ENCODE measurements at places on chromosomes 7 and 10.

GRCh38 chr7:159210581-159211235, 66.0 kb upstream of the VIPR2 start:
- no peak for DNase-seq

GRCh38 chr7:42236266-42236975, 588 bp downstream of the GLI3 start:
- DNase-seq, result no peak

- DNase-seq, result no peak
These were observed 13.7 kb downstream of the CISD1 start for GRCh38 chr10:58282615-58283014.

- DNase-seq, result no peak
These were observed 10.8 kb upstream of the GATA3 start for GRCh38 chr10:8043569-8044306.

DNA sequence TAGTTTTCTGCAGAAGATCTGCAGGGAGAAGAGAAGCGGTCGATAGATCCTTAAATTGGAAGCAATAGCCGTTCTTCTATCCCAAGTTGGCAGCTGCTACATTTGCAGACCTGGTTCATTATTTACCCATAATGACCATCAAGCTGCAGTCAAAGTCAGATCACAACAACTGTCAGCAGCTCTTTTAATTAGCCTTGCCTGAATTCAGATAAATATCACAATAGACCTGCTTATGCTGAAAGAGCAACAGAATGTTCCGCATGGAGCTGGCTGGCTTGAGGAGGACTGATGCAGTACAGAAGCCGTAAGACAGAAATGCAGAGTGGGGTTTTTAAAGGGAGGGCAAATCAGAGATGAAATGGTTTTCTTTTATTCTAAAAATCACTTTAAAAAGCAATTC, 109.4 kb downstream of the HIBADH start:
- DNase-seq, result no peak

DNA sequence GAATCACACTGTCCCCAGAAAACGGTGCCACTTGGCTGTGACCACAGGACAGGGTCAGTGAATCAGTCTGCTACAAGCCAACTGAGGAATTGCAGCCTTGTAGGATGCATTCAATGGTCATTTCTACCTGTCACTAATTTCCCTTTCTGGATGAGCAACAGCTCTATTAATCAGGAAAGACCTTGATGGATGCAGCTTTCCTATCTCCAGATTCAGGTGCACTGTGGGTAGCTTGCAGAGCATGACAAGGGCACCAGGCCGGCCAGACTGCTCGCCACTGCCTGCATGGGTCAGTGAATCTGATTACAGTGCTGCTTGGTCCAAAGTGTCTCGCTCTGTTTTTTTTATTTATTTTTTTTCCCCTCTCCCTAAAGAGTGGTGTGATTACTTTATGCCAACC, 506.8 kb upstream of the AUTS2 start:
- DNase-seq, result no peak
